Anterior cingulate cortex (tissue), 58 donors: ENCODE measurements at places on chromosomes 12 and 14.

DNA sequence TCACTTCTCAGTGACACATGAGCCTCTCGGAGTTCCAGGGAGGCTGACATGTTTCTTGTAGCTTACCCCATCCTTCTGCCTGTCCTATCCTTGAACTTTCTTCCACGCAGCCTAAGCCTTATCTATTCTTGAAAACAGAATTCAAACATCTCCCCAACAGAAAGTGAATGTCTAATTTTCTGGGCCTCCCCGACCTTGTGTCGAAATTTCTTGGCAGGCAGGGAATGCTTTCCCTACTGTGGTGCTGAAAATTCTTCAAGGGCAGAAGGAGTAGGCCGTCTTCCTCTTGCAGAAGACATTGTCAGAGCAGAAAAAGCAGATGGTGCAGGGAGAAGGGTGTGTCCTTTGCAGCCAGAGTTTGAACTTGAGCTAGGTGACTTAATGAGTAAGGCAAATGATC is 63.0 kb upstream of the TCL1B start:
- DNase-seq = no peak

DNA sequence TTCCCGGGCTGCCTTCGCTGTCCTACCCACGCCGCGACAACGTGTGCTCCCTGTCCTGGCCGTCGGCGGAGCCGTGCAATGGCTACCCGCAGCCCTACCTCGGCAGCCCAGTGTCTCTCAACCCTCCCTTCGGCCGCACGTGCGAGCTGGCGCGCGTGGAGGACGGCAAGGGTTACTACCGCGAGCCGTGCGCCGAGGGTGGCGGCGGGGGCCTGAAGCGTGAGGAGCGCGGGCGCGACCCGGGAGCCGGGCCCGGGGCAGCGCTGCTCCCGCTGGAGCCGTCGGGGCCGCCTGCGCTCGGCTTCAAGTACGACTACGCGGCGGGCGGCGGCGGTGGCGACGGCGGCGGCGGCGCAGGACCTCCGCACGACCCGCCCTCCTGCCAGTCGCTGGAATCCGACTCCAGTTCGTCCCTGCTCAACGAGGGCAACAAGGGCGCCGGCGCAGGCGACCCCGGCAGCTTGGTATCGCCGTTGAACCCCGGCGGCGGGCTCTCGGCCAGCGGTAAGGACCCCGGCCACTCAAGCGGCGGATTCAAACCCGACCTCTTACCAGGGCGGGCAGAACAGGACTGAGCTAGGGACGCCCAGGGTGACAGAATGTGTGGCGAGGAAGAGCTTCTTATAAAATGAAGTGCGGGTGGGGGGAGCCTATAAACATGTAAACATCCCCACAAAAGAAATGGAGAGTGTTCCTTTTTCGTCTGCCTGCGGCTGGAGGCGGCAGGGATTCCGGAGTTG is 503 bp downstream of the HOXC12 start:
- DNase-seq = no peak

- no peak for DNase-seq
Measured at GRCh38 chr14:99755629-99756603, 37.3 kb upstream of the EML1 start.

DNA sequence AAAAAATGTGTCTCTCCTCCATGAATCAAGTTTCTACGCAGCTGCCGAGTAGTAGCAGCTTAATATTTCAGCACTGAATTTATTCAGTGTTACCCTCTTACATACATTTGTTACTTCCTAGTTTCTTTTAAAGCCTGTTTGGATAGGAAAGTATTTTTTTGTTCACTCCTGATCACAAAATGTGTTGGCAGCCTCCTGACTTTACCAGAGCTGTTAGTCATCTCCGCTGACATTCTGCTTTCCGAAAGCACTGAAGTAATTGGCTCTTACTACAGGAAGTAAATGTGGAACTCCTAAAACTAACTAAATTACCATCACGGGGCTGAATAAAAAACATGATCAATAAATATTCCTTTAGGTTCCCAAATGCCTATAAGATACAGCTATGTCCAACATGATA is 225.5 kb downstream of the EPS8 start:
- no peak for DNase-seq

DNA sequence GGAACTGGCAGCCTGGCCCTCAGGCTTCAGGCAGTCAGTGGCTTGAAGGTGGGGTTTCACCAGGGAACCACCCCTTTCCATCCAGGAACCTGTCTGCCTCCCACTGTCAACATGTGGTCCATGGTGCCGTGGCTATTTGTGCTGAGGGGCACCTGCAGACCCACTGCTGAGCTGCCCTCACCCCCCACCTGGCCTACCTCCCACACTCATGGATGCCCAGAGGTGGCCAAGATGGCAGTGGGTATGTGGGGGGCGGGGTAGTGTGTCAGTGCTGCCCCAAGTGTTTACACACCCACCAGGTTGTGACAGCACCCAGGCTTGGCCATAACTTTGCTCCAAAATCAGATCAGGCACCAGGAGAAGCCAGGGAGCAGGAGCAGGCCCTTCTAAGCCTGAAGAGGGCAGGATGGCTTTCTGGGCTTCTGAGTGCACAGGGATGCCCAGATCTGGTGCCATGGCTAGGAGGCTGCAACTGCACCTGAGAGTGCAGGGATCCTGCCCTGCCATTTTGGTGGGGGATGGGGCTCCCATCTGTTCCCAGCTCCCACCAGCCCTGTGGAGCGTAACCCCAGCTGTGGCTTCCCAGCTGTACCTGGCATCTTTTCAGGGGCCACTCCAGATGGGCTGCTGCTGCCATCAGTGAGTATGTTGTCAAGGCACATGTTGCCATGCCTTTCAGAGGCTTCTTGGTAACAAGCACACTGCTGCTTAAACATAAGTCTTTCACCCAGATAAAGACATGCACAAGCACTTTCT is 263.9 kb downstream of the LRIG3 start:
- no peak for DNase-seq

DNA sequence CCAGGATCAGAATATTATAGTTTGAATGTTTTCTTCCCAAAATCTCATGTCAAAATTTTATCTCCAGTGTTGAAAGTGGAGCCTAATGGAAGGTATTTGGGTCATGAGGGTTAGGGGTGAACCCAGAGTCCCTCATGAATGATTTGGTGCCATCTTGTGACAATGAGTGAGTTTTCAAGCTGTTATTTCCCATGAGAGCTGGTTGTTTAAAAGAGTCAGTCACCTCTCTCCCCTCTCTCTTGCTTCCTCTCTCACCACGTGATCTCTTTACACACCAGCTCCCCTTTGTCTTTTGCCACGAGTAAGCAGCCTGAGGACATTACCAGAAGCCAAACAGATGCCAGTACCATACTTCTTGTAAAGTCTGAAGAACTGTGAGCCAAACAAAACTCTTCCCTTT is 561.6 kb downstream of the RERGL start:
- no peak for DNase-seq

GRCh38 chr12:30378307-30378706 is 317.4 kb downstream of the IPO8 start:
- no peak for DNase-seq

GRCh38 chr12:109455706-109456105 is 21.4 kb downstream of the KCTD10 start:
- DNase-seq = no peak

GRCh38 chr12:64916411-64917261 is 92.2 kb downstream of the TBC1D30 start:
- no peak for DNase-seq

- DNase-seq = no peak
Measured at GRCh38 chr12:58491306-58491705, 429.0 kb downstream of the LRIG3 start.

- DNase-seq = no peak
Measured at GRCh38 chr14:26525085-26525484, 72.7 kb downstream of the NOVA1 start.

- no peak for DNase-seq
Measured at GRCh38 chr14:99479160-99479905, 1.3 kb downstream of the SETD3 start.

DNA sequence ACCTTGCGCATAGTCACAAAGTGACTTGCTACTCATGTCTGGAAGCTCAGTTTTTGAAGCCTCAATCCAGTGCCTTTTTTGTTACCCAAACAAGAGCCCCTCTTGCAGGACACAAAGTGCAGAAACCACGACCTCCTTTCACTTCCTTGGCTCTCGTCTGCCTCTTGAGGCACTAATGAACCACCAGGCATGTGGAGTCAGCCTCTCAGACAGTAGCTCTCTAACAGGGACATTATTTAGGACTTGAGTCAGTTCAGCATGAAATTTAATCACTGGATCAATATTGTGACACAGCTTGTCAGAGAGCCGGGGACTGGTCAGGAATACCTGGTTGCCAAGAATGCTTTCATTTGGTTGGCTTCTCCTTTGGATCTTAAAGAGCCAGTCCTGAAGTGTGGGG is 46.7 kb downstream of the HSPB8 start:
- DNase-seq = no peak

DNA sequence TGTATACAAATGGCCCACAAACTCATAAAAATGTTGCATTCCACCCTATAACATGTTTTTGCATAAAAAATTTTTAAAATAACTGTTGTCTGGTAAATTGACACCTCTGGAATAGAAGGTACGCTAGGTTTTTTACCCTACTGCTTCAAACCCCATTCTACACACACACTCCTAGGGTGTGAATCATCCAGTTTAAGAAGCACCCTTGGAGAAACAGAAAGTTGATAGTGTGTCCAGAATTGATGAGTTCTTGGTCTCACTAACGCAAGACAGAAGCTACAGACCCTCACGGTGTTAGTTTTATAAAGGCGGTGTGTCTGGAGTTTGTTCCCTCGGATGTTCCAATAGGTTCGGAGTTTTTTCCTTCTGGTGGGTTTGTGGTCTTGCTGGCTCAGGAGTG is 158.5 kb downstream of the KLRB1 start:
- no peak for DNase-seq

GRCh38 chr14:98229656-98230366 is 1042.2 kb downstream of the BCL11B start:
- DNase-seq = no peak

DNA sequence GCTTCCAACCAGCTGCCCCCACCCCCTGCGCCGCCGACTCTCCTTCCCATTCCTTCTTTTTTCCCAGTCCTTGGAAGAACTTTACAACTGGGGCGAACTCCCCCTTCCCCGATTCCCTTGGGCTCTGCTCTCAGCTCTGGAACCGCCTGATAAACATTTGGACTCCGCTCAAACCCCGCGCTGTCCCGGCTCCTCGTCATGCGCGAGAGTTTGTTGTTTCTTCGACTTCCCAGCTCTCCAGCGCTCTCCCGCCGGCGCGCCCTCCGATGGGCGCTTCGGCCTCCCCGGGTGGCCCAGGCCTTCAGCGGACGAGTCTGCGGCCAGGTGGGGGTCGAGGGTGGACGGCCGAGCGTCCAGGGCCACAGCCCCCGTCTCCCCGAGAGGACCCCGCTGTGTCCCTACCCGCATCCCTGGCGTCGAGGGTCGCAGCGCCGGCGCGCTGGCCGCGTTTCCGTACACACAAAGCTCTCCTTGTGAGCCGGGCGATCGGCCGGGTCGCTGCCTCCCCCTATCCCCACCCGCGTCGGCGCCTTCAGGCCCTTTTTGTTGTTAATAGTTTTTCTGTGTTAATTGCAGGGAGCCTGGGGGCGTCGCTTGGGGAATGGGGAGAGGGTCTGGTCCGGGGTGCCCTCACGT is 847 bp downstream of the MMP14 start:
- no peak for DNase-seq

- DNase-seq = peak; percentile 38
Measured at GRCh38 chr12:62631471-62632410, 165.1 kb downstream of the MON2 start.

DNA sequence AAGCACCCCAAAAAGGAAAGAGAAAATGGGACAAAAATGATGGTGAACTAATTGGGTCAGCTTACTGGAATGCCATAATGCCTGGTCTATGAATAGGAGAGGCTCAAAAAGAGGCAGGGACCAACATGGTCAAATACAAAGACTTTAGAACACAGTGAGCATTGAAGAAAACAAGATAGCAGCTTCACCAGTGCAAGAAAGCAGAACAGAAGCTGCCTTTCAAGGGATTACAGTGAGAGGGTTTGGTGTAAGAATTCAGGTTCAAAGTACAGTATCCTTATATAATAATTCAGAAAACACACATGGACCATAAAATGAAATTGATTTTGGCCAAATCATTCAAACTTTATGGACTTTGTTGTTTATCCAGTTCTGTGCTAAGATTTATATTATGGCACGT is 162.1 kb downstream of the NAV3 start:
- no peak for DNase-seq

DNA sequence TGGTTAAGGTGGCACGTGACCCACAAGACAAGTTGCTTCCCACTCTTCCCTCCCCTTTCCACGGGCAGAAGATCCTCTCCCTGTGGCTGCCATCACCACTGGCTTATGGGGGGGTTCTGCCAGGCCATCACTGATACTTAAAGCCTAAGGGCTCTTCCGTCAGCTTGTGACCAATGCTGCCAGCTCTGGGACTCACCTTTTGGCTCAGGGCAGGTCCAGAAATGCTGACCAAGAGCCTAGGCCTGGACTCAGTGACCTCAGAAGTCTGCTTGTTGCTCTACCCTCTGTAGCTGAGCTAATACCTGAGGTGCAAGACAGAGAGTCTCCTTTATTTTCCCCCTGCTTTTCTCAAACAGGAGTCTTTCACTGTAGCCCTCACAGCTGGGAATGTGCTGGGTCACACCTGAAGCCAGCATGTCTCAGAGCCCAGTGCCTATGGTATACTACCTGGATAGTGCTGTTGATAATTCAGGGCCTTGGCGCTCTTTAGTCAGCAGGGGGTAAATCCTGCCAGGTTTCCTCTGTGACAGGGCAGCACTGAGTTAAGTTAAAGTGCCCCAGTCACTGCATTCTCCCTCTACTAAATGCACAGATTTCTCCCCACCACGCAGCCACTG is 19.7 kb downstream of the FGD4 start:
- no peak for DNase-seq

DNA sequence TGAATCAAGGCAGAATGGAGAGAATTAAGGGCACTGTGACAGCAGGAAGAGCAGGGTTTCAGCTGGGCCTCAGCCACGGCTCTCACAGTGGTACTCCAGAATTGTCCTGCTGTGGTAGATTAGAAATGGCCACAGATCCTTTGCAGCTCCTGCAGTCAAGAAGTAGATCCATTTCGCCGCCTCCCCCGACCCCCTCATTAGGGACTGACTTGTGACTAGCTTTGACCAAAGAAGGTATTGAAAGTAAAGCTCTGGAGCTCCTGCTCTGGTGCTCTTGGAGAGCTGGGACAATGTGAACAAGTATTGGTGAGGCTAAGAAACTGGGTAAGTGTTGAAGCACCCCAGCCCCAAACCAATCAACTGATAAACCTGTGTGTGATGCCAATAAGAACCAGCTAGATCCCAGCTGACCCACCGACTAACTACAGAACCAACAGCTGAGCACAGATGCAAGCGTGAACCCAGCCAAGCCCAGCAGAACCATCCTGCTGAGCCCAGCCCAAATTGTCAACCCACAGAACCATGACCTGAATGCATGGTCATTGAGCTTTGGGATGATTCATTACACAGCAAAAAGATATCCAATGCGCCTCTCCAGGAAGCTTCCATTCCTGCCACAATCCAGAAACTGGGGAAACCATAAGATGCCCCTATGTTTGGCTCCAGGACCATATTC is 50.7 kb downstream of the JAG2 start:
- DNase-seq = no peak

- DNase-seq = no peak
Measured at GRCh38 chr14:76720382-76720813, 40.9 kb upstream of the VASH1 start.
